ENCODE measurements at places on chromosomes 1 and 21.

DNA sequence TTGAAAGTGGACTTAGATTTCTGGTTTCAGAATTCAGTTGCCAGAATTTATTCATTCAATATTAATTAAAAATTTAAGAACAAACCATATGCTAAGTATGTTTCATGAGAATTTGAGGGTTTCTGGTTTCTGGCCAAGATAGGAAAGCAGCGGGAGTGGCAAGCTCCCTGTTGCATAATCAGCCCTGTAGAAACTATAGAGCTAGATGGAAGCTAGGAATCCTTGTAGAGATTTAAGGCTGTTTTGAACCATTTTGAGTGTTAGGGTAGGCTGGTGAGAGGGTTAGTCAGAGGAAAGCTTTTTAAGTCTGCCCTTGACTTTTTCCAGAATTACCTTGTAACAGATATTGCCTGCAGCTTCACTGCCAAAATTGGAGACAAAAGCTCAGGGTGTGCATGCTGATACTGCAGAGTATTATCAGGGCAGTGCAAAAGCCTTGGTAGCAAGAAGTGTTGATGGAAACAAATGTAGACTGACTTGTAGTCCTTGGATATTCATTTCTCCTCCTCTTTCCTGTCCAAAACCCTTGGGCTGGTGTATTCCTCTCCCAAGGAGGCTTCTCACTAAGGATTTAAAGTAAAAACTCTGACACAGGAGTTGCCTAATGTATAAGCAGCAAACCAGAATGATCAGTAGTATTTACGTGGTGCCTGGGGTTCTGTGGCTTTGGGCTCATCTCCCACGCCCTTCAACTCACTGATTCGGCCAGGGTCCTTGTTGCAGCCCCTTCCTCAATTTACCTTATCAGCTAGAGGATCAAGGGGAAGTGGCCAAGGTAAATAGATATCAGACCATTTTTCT, 12.6 kb upstream of the GIPC2 start:
- no peak for DNase-seq

DNA sequence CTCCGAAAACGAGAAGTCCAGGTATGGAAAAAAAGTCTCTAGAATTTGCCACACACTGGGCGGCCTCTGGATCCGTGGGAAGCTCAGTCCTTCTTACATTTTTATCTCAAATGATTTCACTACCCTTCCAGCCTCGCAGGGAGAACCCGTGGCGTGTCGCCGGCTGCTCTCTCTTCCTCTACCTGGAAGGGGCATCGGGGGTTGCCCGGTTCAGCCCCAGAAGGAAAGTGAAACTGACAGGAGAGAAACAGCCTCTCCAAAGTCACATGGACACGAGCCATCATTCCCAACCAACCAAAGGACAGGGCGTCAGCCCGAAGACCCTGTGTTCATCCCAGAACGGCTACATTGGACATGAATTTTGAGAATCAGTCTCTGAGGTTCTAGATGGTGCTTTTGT, 182.5 kb downstream of the ADSS2 start:
- no peak for DNase-seq

DNA sequence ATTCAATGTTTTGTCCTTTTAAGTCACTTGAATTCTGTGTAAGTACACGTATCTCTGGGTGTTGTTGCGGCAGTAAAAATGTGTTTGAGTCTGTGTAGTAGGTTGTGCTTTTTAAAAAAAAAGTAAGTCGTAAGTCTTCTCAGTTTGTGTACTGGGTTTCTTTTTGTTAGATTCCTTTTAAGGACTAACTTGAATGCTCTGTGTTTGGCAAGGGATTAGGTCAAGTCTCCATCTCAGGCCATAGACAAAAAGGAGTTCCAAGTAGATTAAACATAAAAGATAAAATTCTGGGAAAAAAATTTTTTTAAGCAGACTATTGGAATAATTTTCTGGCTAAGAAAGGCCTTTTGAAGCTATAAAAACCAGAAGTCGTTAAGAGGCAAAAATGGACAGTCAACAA, 113.1 kb downstream of the ATP5PO start:
- no peak for DNase-seq

DNA sequence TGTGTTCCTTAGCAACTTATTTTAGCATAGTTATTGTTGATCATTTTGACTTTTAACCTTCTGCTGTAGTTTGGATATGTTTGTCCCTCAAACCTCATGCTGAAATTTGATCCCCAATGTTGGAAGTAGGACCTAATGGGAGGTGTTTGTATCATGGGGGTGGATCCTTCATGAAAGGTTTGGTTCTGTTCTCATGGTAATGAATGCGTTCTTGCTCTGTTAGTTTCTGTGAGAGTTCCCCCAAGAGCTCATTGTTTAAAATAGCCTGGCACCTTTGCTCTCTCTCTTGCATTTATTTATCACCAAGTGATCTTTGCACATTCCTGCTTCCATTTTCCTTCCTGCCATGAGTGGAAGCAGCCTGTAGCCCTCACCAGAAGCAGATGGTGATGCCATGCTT, 372.1 kb upstream of the VAMP3 start:
- DNase-seq = no peak

- no peak for DNase-seq
Observed at GRCh38 chr1:82153272-82153629, 352.5 kb downstream of the ADGRL2 start.

DNA sequence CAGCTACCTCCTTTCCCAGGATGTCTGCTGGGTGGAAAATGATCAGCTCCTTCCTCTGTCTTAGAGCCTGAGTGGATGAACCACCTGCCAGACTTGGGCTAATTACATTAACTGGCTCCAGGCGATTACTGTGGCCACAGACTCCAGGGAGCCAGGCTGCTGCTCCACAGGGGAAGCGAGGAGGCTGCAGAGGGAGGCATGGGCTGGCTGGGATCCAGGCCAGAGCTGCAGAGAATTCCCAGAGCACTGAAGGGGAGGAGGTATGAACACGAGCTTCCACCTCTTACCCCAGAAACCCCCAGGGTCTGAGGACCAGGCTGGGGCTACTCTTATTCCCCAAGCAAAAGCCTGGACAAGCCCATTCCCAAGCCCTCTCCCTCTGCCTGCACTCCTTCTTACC, 136.0 kb upstream of the KLHDC7A start:
- no peak for DNase-seq

DNA sequence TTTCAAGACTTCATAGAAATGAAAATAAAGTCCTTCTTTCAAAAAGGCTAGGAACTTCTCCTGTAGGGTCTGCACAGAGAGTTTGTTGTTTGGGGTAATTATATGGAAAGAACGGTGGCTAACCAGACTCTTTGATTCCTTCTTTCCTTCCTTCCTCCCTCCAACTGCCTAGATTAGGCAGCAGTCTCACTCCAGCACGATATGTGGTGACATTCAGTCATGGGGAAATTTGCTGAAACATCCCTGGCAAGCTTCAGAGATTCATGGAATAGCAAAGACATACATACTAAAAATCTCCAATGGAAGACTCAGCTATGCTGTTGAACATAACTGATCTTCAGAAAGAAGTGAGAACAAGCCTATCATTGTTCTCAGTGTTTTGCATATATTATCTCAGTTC, 4.3 kb downstream of the NTMT2 start:
- DNase-seq = no peak

DNA sequence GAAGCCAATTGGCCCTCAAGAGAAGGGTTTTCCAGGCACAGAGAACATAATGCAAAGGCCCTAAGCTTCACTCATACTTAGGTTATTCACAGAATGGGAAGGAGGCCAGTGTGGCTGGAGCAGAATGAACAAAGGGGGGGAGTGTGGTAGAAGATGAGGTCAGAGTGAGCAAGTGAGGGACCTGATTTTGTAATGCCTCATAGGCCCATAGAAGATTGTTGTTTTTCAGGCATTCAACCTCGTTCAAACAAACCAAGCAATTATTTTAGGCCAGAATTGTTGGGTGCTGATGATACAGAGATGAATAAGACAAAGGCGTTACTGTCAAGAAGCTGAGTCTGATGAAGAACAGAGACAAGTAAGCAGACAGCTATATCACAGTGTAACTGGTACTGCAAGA, 54.5 kb upstream of the RAP1A start:
- DNase-seq = no peak

DNA sequence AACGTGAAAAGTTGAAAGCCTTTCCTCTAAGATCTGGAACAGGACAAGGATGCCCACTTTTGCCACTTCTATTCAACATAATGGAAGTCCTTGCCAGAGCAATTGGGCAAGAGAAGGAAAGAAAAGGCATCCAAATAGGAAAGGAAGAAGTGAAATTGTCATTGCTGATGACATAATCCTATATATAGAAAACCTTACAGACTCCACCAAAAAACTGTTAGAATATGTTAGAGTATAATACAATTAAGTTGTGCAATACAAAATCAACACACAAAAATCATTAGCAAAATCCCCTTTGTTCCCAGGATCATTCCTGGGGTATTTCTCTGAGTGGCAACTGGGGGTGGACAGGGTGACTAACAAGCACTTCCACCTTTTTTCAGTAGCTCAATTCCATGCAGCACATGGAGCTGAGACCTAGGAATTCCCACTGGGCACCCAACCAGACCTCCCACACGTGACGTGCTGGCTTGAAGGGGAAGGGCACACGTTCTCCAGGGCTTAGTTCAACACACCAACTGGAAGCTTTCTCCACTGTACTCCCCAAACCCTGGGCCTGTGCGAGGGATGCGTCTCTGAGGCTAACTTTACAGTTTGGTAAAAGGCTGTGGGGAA, 9.6 kb downstream of the STUM start:
- no peak for DNase-seq

- no peak for DNase-seq
Observed at GRCh38 chr1:216822480-216822879, 99.3 kb upstream of the ESRRG start.

DNA sequence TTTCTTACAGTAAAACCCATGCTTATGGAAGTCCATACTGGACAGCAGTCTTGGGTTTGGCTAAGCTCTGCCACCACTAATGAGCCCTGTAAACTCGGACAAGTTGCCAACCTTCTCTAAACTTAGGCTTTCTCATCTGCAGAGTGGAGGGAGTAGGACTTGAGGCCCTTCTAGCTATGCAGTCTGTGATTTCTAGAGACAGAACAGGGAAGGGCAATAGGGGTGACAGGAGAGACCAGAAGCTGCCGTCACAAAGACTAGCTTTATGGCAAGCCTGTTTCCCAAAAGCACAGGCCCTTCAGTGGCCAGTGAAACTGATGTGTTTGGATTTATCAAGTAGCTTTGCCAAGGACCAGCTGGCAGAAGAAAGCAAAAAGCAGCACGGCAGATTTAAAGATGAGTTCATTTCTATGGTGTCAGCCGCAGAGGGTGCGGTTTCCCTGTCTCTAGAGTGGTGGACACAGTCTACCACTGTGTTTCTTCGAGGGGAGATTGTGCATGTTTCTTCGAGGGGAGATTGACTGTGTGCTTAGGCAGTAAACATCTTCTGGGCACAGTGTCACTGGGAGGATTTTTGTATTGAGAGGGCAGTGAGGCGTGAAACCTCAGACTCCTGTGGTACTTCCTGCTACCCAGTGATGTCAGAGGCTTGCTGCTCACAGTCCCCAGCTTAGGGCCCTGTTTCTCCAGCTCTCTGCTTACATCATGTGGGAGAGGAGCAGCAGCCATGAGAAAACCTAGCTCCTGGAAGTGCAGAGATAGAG, 119.0 kb downstream of the ROR1 start:
- DNase-seq = no peak

- no peak for DNase-seq
Observed at GRCh38 chr1:89198491-89199072, at the start of gene GBP4. Gene GBP4 (minus strand): TSS chr1:89198942. CDS start chr1:89198834, 108 bp downstream.

DNA sequence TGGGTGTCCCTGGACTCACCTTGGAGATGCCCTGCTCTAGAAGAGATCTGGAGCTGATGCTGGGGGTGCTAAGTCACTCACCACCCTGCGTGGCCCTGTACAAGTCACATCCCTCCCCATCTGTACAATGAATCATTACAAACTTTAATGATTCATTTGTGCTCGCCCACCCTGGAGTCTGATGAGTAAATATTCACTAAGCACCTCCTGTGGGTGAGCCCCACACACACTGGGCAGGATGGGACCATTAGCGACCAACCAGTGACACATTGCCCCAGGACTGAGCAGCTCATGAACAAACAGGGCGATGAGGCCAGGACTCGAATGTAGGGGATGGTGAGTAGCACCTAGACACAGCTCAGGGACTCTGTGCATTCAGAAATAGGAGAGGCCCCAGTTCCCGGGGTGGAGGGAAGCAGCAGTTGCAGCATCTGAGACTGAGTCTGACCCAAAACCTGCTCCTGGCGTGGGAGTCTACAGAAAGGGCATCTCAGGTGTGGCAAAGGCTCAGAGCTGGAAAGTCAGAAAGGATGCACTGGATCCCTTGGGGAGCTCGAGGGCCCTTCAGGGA, 18.1 kb upstream of the PDZK1IP1 start:
- no peak for DNase-seq

GRCh38 chr1:148307583-148308185, 155.6 kb upstream of the NBPF11 start:
- no peak for DNase-seq

- DNase-seq = peak; percentile 61
Observed at GRCh38 chr21:36104317-36105300, 30.3 kb upstream of the CBR3 start.

DNA sequence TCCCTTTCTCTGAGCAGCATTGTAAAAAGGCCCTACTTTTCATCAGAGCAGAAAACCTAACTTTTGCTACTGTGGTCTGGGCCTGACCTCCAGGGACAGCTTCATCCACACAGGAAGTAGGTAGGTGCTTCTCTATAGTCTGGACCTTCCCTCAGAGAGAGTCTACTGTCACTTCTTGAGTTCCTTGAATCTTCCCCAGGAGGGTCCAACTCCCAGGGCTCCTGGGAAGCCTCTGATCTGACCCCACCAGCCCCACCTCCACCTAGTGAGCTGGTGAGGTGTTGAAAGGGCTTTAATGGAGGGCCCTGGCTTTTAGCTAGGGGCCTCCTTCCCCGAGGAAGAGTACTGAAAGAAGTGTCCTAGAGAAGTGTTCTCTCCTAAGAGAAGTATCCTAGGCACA, 2.7 kb upstream of the VANGL2 start:
- DNase-seq = no peak

DNA sequence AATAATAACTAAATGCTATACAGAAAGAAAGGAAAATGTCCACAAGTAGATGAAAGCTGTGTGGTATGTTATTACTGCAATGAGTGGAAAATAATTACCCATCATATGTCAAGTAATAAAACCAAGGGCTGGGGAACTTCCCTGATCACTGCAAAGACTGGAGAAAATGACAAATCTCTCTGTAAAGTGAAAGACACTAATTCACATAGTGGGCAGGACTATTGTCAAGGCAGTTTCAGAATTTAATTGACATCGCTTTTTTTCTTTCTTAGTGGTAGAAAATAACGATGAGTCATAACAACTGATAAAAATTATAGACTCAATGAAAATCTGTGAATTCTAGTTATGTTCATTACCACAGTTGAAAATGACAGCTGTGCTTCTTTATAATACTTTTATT, 153.7 kb upstream of the ST6GALNAC5 start:
- DNase-seq = no peak

DNA sequence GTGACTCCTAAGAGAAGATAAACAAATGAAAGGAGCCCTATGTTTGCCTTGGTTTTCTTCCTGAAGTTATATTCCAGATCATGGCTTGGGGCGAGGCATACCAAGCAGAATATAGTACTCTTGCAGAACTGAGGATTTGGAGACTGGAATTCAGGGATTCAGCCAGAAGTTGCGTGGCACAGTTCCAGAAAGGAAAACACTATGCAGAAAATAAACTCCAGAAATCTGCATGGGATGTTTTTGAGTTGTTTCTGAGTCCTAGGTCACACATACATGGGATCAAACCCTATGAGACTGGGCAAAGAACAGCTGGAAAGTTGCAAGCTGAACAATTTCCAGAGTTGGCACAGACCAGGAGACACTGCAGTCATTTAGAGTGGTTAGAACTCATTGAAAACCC, 42.9 kb upstream of the IFFO2 start:
- no peak for DNase-seq
